ENCODE measurements at places on chromosomes 1 and 21. TPM values are rescaled to one million over a fixed set of nuclear protein-coding genes. Genes with fewer than 3 reads are reported as not detected.

CDK11B gene
- 10.8 TPM for total RNA-seq

PPIAL4G gene
- 0.46 TPM for total RNA-seq

ETS2 gene
- total RNA-seq = 24.0 TPM

PRRX1 gene
- total RNA-seq = 10.6 TPM
